ENCODE measurements at places on chromosomes 5 and 9.

- H3K27me3 ChIP-seq = no peaks in the 10 kb centered on the region
- H3K4me3 ChIP-seq = no peak overlapping the region
- DNase-seq = no peak
- no peaks in the 10 kb centered on the region for H3K4me1 ChIP-seq
- H3K36me3 ChIP-seq = peaks cover 50% of the 10 kb centered on the region
Observed at GRCh38 chr5:175501759-175502158, 23.4 kb downstream of the SFXN1 start.

DNA sequence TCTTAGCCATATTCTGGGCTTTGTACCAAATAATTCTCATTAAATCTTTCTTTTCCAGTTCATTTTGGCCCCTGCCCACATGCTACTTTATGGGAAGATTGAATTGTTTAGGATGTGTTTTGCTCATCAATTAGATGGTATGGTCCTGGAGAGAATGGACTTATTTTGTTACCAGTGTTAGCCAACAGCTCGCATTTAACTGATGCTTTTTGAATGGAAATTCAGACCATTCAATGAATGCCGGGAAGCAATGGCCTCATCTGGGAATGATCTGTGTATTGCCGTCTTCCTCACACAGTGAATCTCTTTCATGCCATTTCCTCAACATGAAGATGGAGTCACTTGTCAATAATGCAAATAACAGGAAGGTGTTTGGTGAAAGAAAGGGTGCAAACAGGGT is 370.6 kb upstream of the PIK3R1 start:
- no peak overlapping the region for H3K27ac ChIP-seq
- no peak overlapping the region for H3K4me3 ChIP-seq
- DNase-seq = no peak
- no peaks in the 10 kb centered on the region for H3K36me3 ChIP-seq
- no peaks in the 10 kb centered on the region for H3K27me3 ChIP-seq

GRCh38 chr5:3393920-3394597 is 201.6 kb upstream of the IRX1 start:
- no peaks in the 10 kb centered on the region for H3K36me3 ChIP-seq
- H3K4me1 ChIP-seq = no peaks in the 10 kb centered on the region
- no peak for DNase-seq
- H3K4me3 ChIP-seq = no peak overlapping the region
- H3K27me3 ChIP-seq = no peaks in the 10 kb centered on the region

DNA sequence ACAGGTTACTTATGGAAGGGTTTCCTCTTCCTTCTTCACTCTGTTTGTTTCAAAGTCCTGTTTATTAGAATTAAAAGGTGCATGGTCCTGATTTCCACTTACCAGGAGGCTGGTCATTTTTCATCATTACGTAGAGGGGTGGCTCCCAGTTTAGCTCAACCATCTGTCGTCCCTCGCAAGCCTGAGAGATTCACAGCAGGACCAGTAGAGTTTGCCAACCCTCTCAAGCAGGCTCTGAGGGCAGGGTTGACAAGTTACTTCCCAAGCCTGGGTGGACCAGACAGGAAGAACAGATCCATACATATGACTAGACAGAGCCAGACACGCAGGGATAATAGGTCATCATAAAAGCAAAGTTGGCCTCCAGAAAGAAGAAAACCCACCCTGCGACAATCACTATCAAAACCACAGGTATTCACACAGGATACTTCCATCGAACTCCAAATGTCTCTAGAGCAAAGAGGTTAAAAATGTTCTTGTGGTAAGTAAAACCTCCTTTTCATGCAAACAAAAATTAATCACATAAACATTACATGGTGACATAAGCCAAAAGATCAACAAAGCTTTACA is 151.9 kb downstream of the ELAVL2 start:
- no peaks in the 10 kb centered on the region for H3K27me3 ChIP-seq

DNA sequence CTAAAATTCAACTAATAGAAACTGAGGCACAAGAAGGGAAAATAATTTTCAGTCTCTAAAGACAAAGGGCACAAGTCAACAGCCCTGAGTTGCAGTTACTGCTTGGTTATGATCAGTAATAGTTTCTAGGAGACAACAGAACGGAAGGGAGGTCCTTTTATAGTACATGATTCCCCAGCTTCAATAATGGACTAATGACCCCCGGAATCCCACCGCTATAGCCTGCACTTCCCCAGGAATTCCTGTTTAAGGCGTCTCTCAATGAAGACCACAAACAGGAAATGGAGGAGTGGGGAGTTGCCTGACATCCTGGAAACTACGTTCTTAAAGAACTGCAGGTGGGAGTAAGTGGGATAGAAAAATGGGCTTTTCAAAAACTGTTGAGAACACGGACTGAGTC is 60.6 kb downstream of the DIAPH1 start:
- H3K4me1 ChIP-seq = peaks cover 53% of the 10 kb centered on the region
- no peaks in the 10 kb centered on the region for H3K27me3 ChIP-seq
- peak overlapping the region; percentile 70 for H3K4me3 ChIP-seq
- H3K27ac ChIP-seq = peak overlapping the region; percentile 98
- peak; percentile 61 for DNase-seq
- peaks cover 66% of the 10 kb centered on the region for H3K36me3 ChIP-seq

- DNase-seq = no peak
- H3K4me3 ChIP-seq = no peak overlapping the region
- H3K36me3 ChIP-seq = no peaks in the 10 kb centered on the region
- no peaks in the 10 kb centered on the region for H3K27me3 ChIP-seq
- no peak overlapping the region for H3K27ac ChIP-seq
- H3K4me1 ChIP-seq = peaks cover 44% of the 10 kb centered on the region
Observed at GRCh38 chr5:169697511-169697890, 60.4 kb downstream of the DOCK2 start.

GRCh38 chr9:117886616-117887015 is 182.4 kb downstream of the TLR4 start:
- no peaks in the 10 kb centered on the region for H3K27me3 ChIP-seq
- no peak overlapping the region for H3K27ac ChIP-seq
- H3K4me1 ChIP-seq = no peaks in the 10 kb centered on the region
- no peaks in the 10 kb centered on the region for H3K36me3 ChIP-seq
- H3K4me3 ChIP-seq = no peak overlapping the region

GRCh38 chr9:110583237-110583636 is 3.7 kb upstream of the SVEP1 start:
- peak; percentile 59 for DNase-seq
- H3K4me3 ChIP-seq = no peak overlapping the region
- H3K36me3 ChIP-seq = no peaks in the 10 kb centered on the region
- H3K27ac ChIP-seq = no peak overlapping the region
- H3K27me3 ChIP-seq = no peaks in the 10 kb centered on the region
- peaks cover 31% of the 10 kb centered on the region for H3K4me1 ChIP-seq

- no peak overlapping the region for H3K27ac ChIP-seq
- no peak for DNase-seq
- H3K4me3 ChIP-seq = no peak overlapping the region
- H3K36me3 ChIP-seq = peaks cover 4% of the 10 kb centered on the region
- H3K27me3 ChIP-seq = no peaks in the 10 kb centered on the region
Observed at GRCh38 chr9:127237801-127238200, 26.8 kb upstream of the GARNL3 start.

- H3K27me3 ChIP-seq = no peaks in the 10 kb centered on the region
- no peak overlapping the region for H3K27ac ChIP-seq
- DNase-seq = no peak
- H3K36me3 ChIP-seq = no peaks in the 10 kb centered on the region
- no peaks in the 10 kb centered on the region for H3K4me1 ChIP-seq
- H3K4me3 ChIP-seq = no peak overlapping the region
Observed at GRCh38 chr9:82563094-82563493, 499.8 kb downstream of the RASEF start.

GRCh38 chr9:109843641-109844040 is 63.6 kb downstream of the PALM2AKAP2 start:
- H3K4me3 ChIP-seq = no peak overlapping the region
- no peak overlapping the region for H3K27ac ChIP-seq
- no peaks in the 10 kb centered on the region for H3K4me1 ChIP-seq
- DNase-seq = no peak

GRCh38 chr9:122265149-122265915 is 650 bp downstream of the MRRF start:
- H3K27me3 ChIP-seq = no peaks in the 10 kb centered on the region
- peaks cover 41% of the 10 kb centered on the region for H3K36me3 ChIP-seq
- H3K4me1 ChIP-seq = peaks cover 12% of the 10 kb centered on the region
- peak overlapping the region; percentile 100 for H3K27ac ChIP-seq
- peak overlapping the region; percentile 97 for H3K4me3 ChIP-seq

DNA sequence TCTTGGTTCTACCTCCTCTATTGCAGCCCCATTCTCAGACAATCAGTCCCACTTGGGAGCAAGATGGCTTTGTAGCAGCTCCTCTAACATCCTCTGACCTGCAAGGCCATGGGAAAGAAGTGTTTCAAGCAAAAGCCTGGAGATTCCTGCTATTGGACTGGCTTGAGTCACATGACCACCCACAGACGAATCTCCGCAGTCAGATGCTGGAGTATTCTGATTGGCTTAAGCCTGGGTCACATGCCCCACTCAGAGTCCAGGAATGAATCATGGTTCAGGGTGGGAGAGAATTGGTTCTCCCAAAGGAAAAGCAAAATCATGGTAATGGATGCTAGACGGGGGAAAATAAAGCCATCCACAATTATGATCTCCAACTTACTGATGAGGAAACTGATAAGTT is 22.6 kb upstream of the LMX1B start:
- peaks cover 5% of the 10 kb centered on the region for H3K27me3 ChIP-seq
- no peak overlapping the region for H3K4me3 ChIP-seq
- no peaks in the 10 kb centered on the region for H3K36me3 ChIP-seq
- no peaks in the 10 kb centered on the region for H3K4me1 ChIP-seq
- no peak for DNase-seq

DNA sequence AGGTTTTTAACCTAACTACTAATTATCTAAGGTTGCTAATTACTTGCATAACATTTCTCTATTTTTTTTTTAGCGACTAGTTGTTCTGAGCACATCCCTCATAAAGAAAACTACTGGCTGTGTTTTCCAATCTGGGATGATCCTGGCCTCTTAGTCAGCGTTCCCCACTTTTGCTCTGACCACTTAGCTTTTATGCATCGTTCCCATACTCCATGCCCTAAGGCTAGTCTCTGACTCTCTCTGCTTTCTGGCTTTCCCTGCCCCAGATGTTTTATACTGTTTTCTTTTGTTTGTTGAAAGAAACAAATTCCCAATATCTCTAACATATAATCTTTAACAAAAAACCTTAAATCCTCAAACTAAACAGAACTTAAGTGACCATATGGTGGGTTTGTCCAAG is 217.9 kb downstream of the SPATA31D1 start:
- H3K36me3 ChIP-seq = peaks cover 5% of the 10 kb centered on the region
- DNase-seq = peak; percentile 42
- no peaks in the 10 kb centered on the region for H3K27me3 ChIP-seq
- no peak overlapping the region for H3K4me3 ChIP-seq
- H3K27ac ChIP-seq = no peak overlapping the region

GRCh38 chr5:113451797-113452196 is 17.0 kb upstream of the TSSK1B start:
- no peak overlapping the region for H3K4me3 ChIP-seq
- H3K27ac ChIP-seq = no peak overlapping the region
- H3K27me3 ChIP-seq = no peaks in the 10 kb centered on the region
- no peaks in the 10 kb centered on the region for H3K36me3 ChIP-seq

- H3K27ac ChIP-seq = no peak overlapping the region
- H3K36me3 ChIP-seq = no peaks in the 10 kb centered on the region
- no peak overlapping the region for H3K4me3 ChIP-seq
- no peak for DNase-seq
- no peaks in the 10 kb centered on the region for H3K27me3 ChIP-seq
Observed at GRCh38 chr9:103942200-103942599, 151.9 kb upstream of the SMC2 start.

- no peak overlapping the region for H3K27ac ChIP-seq
- DNase-seq = no peak
- no peaks in the 10 kb centered on the region for H3K4me1 ChIP-seq
- H3K36me3 ChIP-seq = no peaks in the 10 kb centered on the region
- no peak overlapping the region for H3K4me3 ChIP-seq
Observed at GRCh38 chr9:109745335-109746283, 34.4 kb upstream of the PALM2AKAP2 start.

- H3K27me3 ChIP-seq = no peaks in the 10 kb centered on the region
- H3K36me3 ChIP-seq = peaks cover 32% of the 10 kb centered on the region
- peak within 1 kb of the TSS; percentile 96 for H3K4me3 ChIP-seq
- H3K27ac ChIP-seq = peak within 1 kb of the TSS; percentile 81
- H3K4me1 ChIP-seq = peaks cover 23% of the 10 kb centered on the region
Observed at GRCh38 chr5:80654391-80655230, at the start of the genes DHFR and MSH3. Gene DHFR, minus strand, starts transcription at chr5:80654983. Its CDS starts 494 bp downstream, at chr5:80654489. Gene MSH3, plus strand, starts transcription at chr5:80654652. Its CDS starts 76 bp downstream, at chr5:80654728.

- no peaks in the 10 kb centered on the region for H3K4me1 ChIP-seq
- no peaks in the 10 kb centered on the region for H3K36me3 ChIP-seq
Observed at GRCh38 chr5:168135897-168136296, 155.5 kb upstream of the WWC1 start.

DNA sequence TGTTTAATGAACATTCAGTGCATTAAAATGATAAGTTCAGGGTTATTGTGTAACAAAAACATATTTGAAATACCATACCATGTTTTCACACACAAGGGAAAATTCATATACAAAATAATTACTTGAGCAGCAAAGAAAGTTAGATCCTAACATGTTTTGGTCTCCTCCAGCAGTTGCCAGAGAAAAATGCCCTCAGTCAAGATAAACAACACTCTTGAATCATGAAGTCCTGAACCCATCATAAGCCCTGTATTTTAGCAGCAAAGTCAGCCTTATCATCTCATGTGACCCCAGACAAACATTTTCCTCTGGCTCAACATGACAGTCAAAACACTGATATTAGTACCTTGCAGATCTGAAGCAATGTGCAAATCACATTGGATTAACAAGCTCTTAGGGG is 1541.1 kb upstream of the WWC1 start:
- H3K27me3 ChIP-seq = no peaks in the 10 kb centered on the region
- no peaks in the 10 kb centered on the region for H3K36me3 ChIP-seq
- DNase-seq = no peak
- no peak overlapping the region for H3K4me3 ChIP-seq

GRCh38 chr9:79800578-79800977 is 228.8 kb downstream of the TLE4 start:
- H3K27me3 ChIP-seq = no peaks in the 10 kb centered on the region
- H3K4me3 ChIP-seq = no peak overlapping the region
- DNase-seq = no peak
- no peak overlapping the region for H3K27ac ChIP-seq

- H3K27me3 ChIP-seq = no peaks in the 10 kb centered on the region
- peak overlapping the region; percentile 31 for H3K27ac ChIP-seq
- H3K36me3 ChIP-seq = peaks cover 100% of the 10 kb centered on the region
- peaks cover 29% of the 10 kb centered on the region for H3K4me1 ChIP-seq
- DNase-seq = no peak
- H3K4me3 ChIP-seq = no peak overlapping the region
Observed at GRCh38 chr9:127524373-127524772, 73.1 kb downstream of the LRSAM1 start.

DNA sequence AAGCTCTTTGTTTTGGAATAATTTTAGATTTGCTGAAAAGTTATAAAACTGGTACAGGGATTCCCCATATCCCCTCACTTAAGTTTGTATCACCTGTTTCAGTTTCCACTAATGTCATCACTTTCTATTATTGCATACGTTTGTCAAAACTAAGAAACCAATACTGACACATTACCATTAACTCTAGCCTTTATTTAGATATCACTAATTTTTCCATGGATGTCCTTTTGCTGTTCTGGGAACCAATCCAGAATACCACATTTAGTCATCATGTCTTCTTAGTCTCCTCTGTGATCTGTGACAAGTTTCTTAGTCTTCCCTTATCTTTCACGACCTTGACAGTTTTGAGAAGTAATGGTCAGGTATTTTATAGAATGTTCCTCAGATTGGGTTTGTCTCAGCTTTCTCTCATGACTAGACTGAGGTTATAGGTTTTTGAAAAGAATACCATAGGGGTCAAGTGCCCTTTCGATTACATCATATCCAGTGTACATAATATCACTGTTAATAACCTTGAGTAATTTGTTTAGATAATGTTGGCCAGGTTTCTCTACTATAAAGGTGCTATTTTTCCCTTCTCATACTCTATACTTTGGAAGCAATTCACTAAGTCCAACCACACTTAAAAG is 51.9 kb upstream of the NMUR2 start:
- H3K27me3 ChIP-seq = peaks cover 58% of the 10 kb centered on the region
- no peak for DNase-seq
- H3K4me3 ChIP-seq = no peak overlapping the region
- H3K36me3 ChIP-seq = no peaks in the 10 kb centered on the region
